Activated CD4-positive, alpha-beta T cell treated with anti-CD3 and anti-CD28 coated beads, Interleukin-10, Interleukin-2, amounts not matched to agents 100 ng/mL and 50 ng/mL, durations not matched to agents 16 hours and 8 hours (primary cell): ENCODE measurements at places on chromosomes 6 and 20.

- no peak for DNase-seq
Observed at GRCh38 chr20:40196846-40197436, 492.1 kb downstream of the MAFB start.

DNA sequence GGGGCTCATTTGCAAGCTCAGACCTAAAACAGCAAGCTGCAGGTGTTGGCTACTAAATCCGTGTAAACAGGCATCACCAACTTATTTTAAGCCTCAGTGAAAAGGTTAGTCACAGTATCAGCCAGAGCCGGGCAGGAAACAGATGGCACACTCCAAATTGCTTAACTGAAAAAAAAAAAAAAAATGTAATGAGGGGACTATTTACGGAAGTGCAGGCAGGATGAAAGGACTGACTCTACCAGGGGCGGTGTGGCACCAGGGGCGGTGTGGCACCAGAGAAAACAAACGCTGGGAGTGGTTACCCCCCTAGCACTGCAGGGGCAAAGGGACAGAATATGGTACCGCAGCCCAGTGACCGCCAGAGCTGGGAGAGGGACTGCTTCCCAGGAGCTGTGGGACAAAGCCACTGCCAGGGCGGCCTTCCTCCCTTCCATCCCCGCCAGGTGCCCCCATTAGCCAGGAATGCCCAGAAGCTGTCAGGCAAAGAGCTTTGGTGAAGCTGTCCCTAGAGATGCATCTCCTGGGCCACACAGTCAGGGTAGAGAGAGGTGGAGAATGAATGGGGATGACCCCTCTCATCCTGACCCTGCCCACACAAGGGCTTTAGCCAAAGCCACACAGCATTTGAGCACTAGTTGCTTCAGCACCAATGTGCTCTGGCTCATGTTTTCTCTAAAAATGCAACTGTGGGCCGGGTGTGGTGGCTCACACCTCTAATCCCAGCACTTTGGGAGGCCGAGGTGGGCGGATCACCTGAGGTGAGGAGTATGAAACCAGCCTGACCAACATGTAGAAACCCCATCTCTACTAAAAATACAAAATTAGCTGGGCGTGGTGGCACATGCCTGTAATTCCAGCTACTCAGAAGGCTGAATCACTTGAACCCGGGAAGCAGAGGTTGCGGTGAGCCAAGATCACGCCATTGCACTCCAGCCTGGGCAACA lies 39.6 kb upstream of the GFOD1 start:
- DNase-seq, result no peak

- no peak for DNase-seq
Observed at GRCh38 chr20:63016514-63017075, 9.8 kb upstream of the BHLHE23 start.

GRCh38 chr6:26471970-26472369 lies 14.2 kb downstream of the BTN2A1 start:
- DNase-seq, result no peak

DNA sequence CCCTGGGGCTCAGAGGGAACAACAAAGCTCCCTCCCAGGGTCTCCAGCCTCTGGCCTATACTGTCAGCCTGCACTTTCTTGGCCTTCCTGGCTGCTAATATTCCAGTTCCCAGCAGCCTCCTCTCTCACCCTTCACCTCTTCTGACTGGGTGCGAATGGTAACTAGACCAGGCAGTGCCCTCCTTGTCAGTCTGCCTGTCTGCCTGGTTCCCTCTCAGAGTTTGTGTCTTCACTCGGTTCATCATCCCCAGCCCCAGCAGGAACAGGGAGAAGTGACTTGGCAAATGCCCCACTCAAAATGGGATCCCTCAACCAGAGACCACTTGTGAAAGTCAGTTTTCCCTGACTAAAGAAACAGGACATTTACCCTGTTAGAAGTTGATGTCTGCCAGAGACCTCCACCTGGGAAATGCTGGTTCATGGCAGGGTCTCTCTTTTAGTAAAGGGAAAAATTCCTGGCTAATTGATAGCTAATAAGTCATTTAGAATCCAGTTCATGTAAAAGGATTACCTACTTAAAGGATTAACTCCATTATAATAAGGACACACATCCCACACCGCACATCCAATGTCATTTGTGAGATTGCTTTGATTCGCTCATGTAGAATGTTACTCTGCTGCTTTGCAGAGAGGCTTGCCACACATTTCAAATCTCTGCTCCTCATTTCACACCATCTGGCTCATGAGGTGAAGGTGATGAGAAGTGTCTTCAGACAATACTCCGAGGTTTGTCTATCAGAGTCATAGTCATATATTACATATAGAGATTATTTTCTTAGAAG lies 18.6 kb upstream of the MICB start:
- no peak for DNase-seq
